ENCODE measurements at places on chromosomes 1 and 21.

DNA sequence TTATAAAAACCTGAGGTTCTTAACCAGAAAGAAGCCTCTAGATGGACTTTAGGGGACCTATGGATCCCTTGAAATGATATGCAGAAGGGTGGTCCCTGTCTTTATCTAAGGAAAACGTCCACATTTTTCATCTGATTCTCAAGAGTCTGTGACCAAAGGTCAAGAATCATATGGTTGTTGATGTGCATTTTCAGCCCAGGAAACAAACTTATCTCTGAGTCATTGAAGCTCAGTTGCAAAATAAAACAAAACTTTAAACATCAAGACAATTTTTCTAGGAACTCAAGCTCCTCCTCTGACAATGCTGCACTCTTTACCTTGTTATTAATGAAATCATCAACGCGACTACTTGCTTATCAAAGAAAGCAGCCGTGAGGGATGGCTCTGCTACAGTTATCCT, 83.3 kb downstream of the TIAM1 start:
- no peak for DNase-seq

GRCh38 chr1:39816415-39817090, 27.9 kb upstream of the BMP8B start:
- DNase-seq = peak; percentile 35

DNA sequence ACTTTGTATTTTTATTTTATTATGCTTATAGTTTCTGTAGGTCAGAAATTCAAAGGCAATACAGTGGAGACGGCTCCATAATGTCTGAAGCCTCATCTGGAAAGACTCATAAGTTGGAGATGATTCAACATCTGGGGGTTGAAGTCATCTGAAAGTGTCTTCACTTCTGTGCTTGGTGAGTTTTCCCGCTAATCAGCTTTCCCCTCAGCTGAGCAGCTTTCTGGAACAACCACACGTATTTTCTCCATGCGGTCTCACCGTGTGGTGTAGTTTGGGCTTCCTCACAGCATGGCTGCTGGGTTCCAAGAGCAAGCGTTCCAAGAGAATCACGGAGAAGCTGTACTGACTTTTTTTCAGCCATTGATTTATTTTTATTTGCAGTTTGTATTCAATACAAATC, 7.6 kb upstream of the DDI2 start:
- no peak for DNase-seq

DNA sequence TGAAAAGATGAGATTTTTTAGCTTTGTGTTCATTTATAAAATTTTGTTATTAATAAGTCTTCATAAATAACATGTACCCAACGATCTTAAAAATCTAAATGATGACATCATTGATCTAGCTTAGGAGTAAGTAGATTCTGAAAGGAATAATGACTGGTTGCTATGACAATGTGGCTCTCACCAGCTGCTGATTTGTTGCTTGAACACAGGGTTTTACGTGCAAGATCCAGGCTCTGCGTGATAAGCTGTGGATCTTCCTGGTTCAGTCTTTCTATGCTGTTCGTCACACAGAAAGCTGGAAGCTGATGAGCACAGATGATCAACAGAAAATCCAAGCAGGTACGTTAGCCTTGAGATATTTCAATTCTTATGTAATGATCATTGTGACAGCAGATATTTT, 49.1 kb upstream of the C1orf146 start:
- no peak for DNase-seq

DNA sequence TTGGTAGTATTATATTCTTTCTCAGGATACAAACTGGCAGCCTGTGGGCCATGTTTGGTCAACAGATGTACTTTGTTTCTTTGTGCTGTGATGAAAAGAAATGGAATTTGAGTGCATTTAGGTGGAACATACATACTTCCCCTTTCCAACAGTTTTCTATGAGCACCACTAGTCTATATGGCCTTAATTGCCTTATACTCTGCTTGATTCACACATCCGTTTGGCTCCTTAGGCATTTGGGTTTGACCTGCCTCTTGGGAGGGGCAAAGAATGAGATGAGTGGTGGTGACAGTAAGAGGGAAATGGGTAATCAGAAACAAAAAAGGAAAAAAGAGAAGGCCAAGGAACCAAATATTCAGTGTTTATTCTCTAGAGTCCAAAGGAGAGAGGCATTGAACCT, 17.0 kb downstream of the CFAP126 start:
- DNase-seq = no peak

DNA sequence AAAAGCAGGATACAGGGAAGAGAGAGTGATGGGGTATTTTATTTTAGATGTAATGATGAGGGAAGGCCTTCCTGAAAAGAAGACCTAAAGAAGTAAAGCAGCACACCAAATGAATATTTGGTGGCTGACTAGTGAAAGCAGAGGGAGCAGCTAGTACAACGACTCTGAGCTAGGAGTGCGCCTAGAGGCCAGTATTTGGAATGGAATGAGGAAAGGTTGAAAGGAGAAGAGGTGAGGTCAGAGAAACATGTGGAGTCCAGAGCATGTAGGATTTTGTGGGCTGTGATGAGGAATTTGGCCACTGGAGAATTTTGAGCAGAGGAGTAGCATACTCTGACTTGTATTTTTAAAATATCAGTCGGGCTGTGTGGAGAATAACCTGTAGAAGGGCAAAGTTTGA, 11.8 kb upstream of the RPL5 start:
- DNase-seq = no peak

DNA sequence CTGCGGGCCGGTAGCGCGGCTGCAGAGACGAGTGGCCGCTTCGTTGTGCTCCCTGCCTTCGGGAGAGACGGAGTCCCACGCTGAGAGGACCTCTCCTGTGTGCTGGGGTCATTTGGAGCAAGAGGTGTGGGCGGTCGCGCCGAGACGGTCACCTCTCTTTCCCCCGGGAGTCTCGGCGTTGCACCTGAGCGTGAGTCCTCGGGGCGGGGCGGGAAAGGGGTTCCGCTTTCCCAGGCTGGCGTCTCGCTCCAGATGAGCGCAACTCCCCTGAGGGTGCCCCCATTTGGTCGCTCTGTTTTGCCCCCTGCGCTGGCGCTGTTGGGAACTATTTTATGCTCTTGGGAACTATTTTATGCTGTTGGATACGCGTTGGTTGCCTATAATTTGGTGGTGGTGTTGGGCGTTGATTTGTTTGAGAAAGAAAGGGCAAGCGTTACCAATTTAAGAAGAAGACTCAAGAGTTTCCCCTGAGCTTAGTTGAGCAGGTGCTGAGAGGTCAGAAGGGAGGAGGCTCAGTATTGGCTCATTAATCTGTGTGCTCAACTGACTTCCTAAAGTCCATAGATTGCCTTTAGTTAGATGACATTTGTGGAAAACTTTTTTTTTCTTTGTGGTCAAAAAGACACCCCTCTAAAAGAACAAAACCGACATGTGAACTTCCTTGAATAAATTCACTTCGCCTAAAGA, 683 bp downstream of the LRRC8B start:
- DNase-seq = peak; percentile 12

DNA sequence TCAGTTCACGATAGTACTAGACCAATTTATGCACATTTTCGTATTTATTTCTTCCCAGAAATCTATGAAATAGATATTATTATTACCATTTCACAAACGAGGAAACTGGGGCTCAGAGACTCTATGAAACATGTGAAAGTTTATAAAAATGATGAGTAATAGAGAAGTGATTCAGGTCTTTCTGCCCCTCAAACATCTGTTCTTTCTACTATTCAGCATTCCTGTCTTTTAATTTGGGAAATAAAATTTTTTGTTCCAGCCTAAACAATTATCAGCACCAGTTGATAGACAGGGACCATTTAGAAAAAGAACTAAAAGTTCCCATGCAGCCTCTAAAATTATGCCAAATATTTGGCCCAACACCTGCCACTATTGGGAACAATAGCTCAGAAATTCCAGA, 585.1 kb downstream of the PTPRC start:
- DNase-seq = no peak

DNA sequence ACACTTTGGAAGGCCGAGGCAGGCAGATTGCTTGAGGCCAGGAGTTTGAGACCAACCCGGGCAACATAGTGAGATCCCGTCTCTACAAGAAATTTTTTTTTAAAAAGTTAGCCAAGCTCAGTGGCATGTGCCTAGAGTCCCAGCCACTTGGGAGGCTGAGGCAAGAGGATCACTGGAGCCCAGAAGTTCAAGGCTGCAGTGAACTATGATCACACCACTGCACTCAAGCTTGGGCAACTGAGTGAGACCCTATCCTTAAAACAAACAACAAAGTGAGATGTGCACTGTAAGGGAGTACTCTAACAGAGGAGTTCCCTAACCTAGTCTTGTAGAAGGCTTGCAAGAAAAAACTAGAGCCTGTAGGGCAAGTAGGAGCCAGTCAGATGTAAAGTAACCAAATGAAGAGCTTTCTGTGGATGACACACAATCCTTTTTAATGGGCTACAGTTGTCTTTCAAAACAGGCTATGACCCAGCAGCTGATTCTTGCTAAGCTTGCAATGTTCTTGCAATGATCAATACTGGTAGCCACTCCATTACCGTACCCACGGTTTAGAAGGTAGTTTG, 38.0 kb upstream of the SRP9 start:
- DNase-seq = no peak

- no peak for DNase-seq
Observed at GRCh38 chr21:42818328-42818749, 61.0 kb downstream of the WDR4 start.

DNA sequence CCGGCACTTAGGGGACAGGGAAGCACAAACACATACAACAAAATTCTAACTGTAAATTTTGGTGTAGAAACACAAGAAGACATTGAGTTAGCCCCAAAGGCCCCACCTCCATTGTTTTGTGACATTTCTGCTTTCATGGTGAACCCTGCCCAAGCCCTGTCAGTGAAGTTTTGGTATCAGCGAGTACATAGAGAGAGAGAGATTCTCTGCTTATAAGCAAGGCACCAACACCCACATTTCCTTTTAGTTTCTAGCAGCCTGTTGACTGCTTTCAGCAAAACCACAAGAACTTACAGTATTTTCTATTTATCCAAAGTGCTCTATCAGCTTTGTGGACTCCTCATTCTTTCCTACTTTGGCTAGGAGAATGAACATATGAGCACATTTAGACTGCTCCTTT, 24.0 kb downstream of the ZNF124 start:
- no peak for DNase-seq

DNA sequence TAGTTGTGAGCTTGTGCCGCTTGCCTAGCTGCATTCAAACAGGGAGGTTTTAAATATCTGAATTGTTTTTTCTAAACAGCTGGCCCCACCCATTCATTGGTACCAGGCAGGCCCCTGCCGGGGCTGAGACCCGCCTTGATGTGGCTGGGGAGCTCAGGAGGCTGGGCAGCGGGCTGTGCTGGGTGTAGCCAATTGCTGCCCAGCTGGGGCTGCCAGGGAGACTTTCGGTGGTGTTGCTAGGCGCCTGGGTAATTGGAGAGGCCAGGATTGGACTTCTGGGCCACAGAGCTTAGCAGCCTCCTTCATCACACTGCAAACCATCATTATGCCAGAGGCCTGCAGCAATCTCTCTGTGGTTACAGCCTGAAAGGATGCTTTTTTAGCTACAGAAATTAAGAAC, 12.2 kb downstream of the RHBDL2 start:
- no peak for DNase-seq

DNA sequence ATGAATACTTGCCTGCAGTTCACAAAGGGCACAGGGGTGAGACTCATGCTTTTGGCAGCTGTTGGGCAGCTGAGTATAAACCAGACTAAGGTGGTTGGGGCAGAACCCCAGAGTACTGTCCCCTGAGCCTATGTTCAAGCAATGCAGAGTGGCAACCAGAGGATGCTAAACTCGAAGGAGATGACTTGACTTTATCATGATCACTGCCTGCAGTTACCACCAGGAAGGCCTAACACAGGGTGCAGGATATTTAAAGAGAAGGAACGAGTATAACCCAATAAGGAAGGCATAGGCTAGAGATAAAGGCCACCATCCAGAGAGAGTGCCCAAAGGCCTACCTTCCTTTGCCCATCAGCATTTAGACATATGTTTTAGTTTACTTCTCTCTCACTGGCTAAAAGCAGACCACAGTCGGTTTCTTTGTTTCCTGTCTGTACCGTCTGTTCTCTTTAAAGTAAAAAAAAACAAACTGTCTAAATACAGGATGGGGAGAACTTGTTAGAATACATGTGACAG, 83.3 kb downstream of the MPZL1 start:
- DNase-seq = no peak

DNA sequence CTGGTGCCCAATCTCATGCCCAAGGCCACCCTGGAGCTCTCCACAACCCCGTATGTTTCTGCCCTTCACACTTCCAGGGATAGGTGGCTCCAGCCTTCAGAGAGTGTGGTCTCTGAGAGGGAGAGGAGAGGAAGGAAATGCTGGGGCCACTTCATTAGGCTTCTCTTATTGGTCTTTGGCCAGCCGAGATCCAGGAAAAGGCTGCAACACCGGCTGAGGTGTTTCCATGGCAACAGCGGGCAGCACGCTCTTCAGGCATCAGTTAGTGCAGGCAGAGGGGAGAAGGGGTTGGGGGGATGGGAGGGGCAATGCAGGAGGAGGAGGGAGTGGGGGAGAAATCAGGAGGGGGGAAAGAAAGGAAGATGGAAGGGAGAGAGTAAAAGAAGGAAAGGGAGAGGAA, 275.1 kb upstream of the GJB5 start:
- DNase-seq = no peak

- no peak for DNase-seq
Observed at GRCh38 chr21:45280178-45280821, 7.4 kb downstream of the POFUT2 start.

GRCh38 chr1:50135716-50136115, 27.0 kb downstream of the ELAVL4 start:
- DNase-seq = no peak

- no peak for DNase-seq
Observed at GRCh38 chr1:117576236-117576635, 29.6 kb upstream of the TENT5C start.

GRCh38 chr1:168766568-168766967, 37.6 kb upstream of the DPT start:
- DNase-seq = no peak

DNA sequence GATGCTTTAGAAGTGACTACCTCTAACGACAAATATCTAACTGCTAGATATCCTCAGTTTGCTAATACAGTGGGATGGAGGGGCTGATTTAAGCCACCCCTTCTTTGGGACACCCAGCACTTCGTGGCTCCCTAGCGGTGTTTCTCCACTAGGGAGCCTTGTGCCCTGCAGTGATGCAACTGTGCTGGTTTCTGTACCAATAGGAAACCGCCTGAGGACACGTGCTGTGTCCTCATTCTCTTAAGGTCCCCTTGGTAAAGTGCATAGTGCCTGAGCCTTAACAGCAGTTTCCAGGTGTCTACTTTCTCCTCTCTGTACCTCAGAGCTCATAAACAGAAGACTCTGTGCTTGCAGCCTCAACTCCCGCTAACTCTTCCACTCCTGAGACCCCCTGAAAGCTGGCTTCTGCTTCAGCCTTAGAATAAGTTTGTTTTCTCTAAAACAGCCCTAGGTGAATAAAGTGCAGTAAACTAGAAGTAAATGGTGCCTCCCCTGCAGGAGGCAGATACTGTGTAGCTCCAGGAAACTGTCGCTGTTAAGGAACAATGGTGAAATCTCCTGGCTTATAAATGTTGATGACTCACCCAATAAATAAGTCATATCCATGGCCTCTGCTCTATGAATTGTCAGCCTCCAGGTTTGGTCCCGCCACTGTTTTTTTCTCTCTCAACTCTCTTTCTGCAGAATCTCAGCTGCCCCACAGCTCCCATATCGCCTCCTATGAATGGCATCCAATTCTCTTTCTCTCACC, 130.4 kb downstream of the AK5 start:
- no peak for DNase-seq

Data from T-helper 17 cell (primary cell).